ENCODE measurements at places on chromosomes 3 and 15.

DNA sequence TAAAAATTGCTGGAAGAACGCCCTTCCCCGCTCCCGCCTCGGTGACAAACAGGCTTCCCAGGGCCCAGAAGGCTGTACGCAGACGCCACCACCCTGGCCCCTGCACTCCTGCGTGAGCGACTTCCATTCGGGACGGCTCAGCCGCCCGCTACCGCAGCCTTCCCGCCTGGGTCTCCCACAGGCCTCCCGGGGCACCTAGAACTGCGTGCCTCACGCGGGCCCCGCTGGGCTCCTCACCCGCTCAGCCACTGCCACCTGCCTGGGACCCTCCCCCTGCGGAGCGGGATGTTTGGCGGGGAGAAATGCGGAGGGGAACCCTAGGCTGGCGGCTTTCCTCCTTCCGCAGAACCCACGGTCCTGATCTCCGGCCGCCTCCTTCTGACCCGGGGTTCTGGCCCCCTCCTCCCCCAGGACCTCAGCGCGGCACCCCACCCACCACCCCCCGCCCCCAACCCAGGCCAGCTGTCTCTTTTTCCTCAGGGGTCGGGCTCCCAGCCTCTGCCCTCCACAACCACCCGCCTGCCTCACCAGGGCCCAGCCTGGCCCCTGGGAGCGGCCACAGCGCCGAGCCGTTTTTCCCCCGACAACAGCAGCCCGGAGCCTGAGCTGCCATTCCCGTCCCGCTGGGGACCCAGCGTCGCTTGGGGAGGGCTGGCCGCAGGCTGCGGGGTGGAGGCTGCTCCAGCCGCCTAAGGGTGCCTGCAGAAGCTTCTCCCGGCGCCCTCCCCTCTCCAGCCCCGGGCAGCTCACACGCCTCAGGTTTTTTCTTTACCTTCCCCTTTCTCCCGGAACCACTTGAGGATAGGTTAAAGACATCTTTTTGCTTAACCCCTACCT lies 27.6 kb upstream of the RAB7A start:
- DNase-seq: peak; percentile 82

DNA sequence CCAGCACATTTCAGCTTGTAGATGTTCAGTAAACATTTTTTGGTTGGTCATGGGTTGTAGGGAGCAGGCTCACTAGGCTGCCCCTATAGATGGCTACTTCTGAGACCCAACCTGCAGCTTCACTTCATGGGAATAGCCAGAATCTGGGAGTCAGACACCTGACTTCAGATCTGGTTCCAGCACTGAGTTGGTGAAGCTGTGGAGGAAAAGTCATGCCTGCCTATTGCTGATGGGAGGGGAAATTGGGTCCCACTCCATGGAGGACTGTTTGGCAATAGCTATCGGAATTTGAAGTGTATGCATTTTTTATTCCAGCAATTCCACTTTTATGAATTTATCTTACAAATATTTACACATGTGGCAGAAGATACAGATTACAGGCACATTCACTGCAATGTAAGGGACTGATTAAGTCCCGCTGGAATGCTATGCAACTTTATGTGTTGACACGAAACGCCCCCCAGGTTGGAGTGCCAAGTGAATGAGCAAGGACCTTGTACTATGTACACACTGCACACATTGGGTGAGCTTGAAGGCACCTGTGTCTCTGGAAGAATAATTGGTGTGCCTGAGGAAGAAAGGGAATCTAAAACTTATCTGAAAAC lies 7.8 kb upstream of the CCR1 start:
- no peak for DNase-seq

GRCh38 chr15:84800365-84800806 lies 16.8 kb upstream of the ALPK3 start:
- DNase-seq: no peak

- no peak for DNase-seq
Measured at GRCh38 chr15:80747317-80748053, 31.7 kb upstream of the CEMIP start.

DNA sequence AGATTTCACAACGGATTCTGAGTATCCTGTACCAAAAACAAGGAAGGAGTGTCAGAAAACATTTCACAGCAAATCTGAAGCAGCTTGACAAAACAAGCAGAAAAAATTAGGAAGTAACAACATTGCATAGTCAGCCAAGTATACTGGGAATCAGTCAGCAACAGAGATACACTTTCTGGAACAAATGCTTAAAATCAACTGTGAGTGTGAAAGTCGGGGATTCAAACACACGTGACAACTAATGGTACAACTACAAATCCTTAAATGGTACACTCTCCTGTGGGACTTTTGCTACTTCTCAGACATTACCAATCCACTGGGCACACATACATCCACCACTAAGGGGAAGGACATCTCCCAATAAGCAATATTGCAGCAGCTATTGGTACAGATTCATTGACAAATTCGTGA lies 296.6 kb upstream of the MME start:
- DNase-seq: no peak

- no peak for DNase-seq
Measured at GRCh38 chr3:53803124-53803815, 42.9 kb downstream of the CHDH start.

DNA sequence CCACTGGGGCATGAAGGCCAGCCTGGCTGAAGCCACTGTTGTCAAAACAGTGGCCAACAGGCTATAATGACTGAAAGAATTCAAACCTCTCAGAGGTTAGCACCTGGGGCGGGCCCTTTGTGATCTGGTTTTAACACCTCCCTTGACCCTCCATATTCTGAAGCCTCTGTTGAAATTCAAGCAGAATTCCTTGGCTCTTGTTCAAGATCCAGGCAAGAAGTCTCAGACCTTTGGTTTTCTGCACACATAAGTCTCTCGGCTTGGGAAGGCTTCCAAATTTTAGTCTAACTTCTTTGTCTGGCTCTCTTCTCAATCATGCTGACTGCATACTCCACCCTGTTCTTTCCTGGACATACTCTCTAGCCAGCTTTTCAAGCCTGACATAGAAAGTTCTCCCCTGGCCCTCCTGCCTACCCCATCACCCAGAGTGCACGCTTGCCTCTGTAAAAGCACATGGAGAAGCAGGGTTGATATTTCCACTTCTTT lies 144.5 kb downstream of the PDZRN3 start:
- no peak for DNase-seq

- DNase-seq: no peak
Measured at GRCh38 chr3:171458071-171458863, 1.9 kb downstream of the TNIK start.

GRCh38 chr3:12897381-12898289 lies 56.3 kb upstream of the RPL32 start:
- no peak for DNase-seq

GRCh38 chr3:4595710-4596113 lies 102.6 kb downstream of the ITPR1 start:
- DNase-seq: no peak
